ENCODE measurements at places on chromosomes 2 and 18.

- no peak for DNase-seq
Measured at GRCh38 chr2:236162031-236162845, 5.9 kb downstream of the GBX2 start.

DNA sequence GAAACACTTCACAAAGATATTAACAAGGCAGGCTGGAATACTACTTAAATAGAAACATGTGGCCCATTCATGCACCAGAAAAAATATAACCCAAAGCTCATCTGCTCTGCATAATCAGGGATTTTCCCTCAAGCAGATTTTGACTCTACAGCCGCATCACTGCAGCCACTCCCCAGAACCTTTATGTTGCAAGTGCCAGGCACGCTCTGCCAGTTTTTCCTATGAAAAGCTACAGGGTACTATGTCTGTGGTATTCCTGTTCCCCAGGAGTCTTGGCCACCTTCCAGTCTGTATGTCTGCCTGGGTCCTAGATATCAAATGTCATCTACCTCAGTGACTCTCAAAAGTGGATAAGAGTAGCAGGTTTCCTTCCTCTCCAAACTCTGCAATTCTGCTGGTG, 3.8 kb downstream of the COA5 start:
- no peak for DNase-seq

GRCh38 chr2:7026742-7027141, 109.5 kb downstream of the RNF144A start:
- no peak for DNase-seq

DNA sequence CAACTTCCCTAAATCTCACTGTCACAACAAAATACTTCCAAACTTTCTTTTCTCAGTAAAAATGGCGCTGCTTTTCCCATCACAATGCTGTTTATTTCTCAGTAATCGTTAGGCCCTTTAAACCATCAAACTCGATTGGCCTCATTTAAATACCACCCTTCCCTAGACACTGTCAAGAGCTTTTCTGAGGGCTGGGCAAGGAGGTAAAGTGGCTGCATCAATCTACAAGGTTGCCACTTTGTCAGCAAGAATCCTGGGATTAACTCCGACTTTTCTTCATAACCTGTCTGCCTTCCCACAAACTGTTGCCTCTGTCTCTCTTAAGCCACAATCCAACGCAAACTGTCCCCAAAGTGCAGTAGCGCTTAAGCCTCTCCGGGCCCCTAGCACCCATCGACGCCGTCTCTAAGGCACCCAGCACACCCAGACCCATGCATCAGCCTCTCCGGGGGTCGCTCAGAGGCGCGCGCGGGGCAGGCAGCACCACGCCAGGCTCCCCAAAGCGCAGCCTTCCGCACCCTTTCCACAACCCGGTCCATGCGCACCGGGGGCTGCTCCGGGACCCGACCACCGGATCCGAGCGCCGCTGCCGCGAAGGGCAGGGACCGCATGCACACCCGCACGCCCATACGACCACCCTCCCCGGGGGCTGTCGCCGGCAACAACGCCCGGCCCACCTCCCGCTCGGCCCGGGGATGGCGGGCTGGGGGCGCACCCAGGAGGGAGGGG, 683 bp downstream of the MBOAT2 start:
- DNase-seq: peak; percentile 6

DNA sequence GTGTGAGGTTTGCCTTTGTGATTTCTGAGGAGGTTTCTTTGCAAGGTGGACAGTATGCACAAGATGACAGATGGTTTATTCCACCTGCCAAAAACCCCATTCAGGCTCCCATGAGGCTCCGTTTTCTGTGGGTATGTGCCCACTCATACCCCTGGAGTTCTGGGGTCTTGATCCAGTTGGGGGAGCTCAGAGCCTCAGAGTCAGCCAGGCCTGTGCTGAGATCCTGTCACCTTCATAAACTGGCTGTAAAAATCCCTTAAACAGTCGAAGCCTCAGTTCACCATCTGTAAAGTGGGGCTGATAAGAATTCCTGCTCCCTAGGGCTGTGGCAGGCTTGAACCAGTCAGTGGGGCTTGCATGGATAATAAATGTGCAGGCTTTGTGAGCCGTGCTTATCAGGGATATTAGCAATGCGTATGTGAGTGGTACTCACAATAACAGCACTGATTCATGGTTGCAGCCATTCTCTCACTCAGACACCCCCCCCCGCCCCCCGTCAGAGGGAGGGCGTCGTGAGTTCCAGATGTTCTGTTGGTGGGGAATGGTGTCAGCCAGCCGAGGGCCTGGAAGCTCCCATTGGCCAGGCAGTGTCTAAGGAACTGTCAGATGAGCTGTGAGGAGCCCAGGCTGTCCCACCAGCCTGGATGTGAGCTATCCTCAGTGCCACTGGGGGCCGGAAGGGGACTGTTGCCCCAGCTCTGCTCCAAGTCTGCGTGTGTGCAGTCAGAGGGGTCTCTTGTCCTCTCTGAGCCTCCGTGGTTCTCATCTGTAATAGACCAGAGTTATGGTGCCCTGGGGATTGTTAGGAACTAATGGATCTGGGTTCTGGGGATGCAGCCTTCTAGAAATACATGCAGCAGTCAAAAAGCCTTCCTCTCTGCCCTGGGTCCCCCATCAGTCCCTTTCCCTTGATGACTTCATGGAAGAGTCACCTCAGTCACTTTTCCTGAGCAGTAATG, 51.7 kb downstream of the KCNIP3 start:
- no peak for DNase-seq

DNA sequence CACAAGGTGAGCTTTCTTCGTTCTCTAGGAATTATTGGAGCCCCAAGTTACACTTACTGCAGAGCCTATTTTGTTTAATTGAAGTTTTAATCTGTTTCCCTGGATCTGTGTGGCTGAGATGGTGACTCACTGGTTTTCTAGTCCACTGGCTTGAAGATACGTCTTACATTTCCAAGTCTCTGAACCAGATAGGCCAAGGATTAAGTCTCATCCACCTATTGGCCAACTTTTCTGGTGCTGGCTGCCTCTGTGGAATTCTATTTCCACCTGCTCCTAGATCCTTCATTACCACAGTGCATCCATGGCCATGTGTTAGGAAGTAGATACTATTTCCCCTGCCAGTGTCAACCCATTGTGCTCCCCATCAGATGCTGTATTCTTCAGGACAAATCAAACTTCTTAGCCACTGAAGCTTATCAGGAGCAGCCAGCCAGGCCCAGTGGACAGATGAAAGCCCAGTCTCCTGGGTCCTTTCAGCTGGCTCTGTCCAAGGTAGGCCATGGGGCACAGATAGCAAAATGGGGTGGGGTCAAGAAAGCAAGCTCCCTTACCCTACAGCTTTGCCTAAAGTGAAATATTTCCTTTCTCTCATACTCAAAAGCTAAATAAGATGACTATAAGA, 198.8 kb upstream of the TCF4 start:
- no peak for DNase-seq

DNA sequence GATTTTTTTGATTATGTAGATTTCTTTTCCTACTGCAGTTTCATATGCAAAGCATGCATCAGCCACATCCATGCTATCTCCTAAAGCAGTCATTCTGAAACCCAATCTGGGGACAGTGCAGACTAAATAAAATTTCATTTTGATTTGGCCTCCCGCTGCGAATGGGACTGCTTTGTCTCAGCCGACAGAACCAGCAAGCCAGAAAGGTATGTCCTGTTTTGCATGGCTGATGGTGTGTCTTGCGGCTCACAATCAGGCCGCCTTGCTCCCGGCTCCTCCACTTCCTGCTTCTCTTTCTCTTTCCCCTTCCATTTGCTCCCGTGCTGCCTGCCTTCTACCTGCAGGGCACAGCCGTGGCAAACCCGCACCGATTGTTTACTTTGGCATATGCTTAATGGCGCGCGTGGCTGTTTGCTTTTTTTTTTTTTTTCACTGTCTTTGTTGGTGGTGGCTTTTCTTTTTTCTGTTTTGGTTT, 419.6 kb upstream of the POU3F3 start:
- no peak for DNase-seq

DNA sequence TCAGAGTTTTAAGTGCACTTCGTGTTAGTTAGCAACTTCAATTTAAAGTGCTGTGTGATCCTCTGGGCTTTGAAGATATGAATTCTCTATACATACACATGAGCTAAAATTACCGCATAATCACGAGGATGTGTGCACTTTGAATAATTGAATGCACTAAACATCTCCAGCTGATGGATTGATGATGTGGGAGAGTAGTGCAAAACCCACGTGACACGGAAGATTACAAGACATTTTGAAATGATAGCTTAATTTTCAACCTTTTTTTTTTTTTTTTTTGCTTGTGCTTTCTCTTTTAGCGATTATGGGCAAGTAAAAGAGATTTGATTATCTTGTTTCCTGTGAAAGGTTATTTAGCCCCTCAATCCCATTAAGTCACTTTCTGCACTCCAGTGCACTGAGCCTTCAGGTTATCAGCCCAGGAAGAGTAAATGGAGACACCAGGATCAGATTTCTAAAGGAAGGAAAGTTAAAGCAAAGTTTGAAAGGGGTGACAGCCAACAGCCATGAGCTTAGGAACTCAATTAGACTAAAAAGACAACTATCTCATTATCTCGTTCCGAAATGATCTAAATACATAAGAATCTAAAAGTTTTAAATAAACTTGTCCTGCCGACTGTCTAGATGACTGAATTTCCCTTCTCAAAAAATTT, 81.6 kb downstream of the CDK15 start:
- no peak for DNase-seq

GRCh38 chr2:191629001-191629453, 48.9 kb upstream of the NABP1 start:
- DNase-seq: peak; percentile 14

DNA sequence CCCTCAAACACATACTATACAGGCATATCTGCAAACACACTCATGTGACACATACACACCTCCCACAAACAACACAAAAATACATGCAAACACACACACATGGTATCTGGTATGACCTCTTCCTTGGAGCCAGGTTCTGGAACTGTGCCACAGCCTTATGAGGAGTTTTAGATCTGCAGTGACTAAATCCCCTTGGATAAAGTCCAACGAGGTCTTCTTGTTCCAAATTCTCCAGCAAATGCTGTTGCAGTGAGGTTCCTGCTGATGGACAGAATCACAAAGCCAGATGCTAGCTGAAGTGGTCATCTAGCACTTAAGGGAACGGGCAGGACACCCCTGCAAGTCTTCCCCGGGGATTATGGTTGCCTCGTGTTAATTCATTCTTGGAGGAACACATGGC, 54.5 kb upstream of the DAPL1 start:
- no peak for DNase-seq

DNA sequence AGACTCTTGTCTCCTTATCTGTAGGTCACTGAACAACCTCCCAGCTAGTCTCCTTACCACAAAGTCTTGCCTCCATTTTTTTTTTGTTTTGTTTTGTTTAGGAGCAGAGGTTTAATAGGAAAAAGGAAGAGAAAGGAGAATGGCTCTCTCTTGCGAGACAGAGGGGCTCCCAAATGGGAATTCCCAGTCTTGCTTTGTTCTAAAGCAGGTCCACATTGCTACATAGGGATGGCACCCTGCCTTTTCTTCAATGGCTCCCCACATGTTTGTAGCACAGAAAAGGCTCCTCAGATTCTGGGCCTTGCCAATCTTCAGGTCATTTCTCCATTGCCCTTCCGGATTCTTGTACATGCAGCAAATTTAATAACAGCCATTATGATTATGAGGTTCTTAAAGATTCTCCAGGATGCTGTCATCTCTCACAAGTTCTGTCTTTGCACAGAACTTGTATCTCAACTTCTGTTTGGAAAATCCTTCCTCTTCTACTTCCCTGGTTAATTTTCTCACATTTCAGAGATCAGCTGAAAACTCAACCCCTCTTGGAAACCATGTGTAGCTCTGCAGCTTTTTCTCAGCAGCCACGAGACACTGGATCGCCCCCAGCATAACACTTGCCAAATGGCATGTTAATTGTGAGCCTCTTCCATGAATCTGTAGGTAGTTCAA, 23.6 kb downstream of the IL1F10 start:
- DNase-seq: no peak

DNA sequence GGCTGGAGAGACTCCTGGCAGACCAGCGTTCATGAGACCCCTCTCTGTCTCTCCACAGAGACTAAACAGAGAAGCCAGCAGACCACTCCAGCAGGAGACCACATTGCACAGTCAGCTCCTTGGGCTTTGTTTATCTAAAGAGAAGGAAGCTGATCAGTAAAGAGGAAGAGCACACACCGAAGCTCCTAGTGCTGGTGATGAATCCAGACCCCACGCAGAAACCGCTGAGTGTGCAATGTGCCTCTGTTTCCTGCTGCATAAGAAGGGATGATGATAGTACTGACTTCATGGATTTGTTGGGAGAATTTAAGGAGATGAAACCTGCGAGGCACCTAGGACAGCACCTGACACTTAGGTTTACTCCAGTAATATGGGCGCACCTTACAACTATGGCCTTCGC, 544.1 kb upstream of the ID2 start:
- no peak for DNase-seq

DNA sequence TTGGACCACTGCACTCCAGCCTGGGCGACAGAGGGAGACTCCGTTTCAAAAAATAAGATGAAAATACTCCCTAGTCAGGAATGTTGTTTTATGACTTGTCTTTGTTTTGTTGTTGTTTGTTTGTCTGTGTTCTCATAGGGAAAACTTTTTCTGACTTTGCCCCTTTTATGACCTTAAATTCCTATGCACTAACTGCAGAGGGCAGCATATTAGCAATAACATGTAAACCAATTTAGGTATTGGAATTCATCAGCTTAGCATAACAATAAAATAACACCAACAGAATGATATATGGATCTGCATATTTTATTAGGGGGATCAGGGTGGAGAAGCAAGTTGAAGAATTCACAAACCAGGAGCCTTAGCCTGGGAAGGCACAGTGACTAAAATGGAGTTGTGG, 631.5 kb downstream of the SUCLG1 start:
- DNase-seq: no peak

DNA sequence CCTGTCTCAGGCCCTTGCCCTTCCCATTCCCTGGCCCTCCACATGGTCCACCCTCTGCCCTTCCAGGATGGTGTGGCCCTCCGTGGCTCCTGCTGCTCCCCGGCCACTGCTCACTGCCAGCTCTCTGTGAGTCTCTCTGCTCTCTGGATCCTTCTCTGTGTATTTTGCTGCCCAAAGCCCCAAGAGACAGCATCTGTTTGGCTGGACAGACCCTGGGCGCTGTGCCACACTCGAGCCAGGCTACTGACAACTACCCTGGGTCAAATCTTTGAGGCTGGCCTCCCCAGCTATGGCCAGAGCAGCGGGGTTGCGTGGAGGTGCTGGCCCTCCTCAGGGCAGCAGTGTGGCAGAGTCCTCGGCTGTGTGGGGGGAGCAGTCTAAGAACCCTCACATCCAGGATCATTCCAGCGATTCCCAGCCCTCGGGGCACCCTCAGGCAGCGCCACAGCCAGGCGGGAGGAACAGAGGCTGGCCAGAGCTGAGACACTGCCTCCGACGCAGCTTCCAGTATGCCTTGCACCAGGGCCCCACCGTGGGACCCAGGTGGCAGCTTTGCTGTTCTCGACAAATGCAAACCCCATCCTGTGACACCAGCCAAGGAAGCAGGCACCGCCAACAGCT, 139.4 kb upstream of the GLI2 start:
- DNase-seq: no peak

Data from stimulated activated CD4-positive, alpha-beta T cell treated with anti-CD3 and anti-CD28 coated beads, Interleukin-4, amount 100 ng/mL, for 1 hour (primary cell).